ENCODE measurements at places on chromosomes 1 and 21.

DNA sequence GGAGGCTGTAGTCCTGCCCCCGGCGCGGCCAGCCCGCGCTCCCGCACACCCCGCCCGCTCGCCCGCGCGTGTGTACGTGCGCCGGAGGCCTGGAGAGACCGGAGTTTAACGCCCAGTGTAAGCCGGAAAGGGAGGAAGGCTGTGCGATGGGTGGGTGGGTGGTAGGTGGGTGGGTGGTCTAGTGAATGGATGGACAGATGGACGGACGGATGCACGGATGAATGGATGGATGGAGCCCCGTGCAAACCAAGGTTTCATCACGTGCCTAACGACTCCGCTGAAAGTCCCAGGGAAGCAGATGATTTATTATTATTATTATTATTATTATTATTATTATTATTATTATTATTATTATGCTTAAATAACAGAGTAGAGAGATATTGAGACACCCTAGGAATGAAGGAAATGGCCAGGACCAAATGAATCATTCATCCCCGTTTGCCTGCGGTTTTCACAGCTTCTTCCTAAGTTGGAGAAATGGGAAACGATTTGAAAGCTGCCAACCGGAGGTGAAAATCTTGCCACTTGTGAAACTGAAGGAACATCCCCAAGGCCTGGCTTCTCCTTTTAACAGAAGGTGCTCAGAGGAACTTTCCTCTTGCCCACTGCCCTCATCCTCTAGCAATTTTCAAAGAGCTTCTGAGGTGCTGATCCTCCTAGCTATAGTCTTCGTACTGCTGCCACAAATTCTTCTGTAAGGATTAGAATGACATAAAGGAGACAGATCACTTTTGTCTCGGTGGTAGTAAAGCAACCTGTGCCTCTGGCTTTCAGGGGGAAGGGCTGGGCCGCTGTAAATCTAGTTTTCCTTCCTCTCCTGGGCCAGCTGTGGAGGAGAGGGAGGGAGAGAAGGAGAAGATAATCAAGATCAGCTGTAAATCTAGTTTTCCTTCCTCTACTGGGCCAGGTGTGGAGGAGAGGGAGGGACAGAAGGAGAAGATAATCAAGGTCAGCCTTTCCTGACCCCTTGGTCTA, 648 bp upstream of the RGS7 start:
- no peak for DNase-seq

DNA sequence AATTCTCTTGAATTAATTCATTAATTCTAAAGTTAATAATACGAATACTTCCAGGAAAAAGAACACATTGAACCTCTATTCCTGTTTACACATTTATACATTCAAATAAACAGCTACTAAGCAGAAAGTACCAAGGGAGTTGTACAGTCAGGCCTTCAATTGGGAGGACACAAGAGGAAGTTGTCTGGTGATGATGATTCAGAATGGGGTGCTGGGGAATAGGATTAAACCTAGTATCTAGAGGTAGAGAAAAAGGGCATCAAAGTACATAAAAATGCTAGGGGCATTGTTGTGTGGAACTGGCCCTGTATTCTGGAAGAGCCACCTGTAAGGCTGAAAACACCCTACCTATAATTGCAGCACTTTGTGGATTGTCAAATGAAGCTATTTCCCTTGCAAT, 71.7 kb upstream of the MROH9 start:
- no peak for DNase-seq

GRCh38 chr1:59750328-59751003, 64.3 kb upstream of the HOOK1 start:
- DNase-seq = no peak

GRCh38 chr1:45093334-45093733, 81.3 kb downstream of the UROD start:
- no peak for DNase-seq

DNA sequence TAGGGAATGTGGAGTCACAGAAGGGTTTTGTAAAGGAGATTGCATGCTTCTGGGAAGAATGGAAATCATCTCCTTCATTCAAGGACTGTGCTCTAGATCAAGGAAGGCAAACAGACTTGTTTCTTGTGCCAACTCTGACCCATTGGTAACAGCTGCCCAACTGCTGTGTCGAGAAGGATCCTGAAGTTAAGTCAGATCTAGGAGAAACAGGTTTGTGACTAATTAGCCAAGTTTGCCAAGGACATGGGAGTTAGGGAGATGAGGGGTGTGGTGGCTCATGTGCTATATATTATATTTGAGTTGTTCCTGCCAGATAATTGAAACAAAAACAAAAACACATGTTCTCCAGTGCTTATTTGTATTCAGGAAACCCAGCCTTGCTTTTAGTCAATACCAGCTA, 251.2 kb upstream of the USP24 start:
- DNase-seq = no peak

GRCh38 chr1:246691622-246692495, 32.4 kb upstream of the SCCPDH start:
- DNase-seq = no peak

DNA sequence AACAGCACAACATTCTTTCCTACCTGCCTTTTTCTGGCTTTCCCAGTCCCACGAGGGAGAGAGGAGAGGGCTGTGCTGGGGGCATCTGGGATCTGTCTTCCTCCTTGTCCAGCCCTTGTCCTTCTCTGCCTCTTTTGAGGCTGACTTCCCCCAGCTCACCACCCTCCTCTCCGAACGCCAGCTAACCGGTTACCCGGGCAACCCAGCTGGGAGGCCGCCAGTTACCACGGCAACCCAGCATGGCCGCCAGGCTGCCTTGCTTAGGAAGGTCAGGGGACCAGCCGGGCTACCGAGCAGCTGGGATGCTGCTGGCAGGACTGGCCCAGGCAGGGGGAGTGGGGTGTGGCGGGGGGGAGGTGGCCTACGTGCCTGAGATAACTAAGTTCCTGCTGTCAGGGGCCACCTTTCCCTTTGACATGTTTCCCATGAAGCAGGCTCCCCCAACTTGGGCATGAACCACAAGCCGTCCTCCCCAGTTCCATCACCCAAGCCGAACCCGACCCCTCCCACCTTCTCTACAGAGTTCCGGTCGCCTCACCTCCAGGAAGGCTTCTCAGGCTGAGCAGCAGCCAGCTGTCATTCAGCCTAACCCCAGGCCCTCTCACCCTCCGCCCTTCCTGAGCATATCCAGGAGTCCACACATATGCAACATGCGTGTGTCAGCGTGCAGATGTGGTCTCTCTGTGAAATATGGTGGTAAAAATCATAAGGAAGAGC, 8.7 kb downstream of the PLEKHA6 start:
- DNase-seq = no peak

DNA sequence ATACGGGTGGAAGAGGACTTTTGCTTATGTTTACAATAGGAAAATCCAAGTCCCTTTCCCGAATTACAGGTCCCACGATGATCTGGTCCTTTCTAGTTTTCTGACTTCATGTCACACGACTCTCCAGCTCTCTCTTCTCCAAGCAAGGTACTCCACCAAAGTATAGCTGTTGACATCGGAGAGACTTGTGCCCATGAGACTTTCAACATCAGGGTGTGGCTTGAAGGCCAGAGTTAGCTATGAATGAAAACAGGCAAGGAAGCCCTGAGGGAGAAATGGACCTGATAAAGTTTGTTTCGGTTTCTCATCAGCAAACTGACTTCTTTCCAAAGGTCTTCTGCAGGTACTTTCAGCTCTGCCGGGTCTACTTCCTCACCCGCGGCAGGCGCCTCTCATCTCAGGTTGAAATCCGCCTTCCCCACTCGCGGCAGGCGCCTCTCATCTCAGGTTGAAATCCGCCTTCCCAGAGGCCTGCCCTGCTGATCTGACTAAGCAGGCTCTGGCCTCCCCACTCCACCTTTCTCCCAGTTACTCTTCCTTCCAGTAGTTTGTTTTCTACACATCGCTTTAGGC, 2.1 kb upstream of the PER3 start:
- no peak for DNase-seq

DNA sequence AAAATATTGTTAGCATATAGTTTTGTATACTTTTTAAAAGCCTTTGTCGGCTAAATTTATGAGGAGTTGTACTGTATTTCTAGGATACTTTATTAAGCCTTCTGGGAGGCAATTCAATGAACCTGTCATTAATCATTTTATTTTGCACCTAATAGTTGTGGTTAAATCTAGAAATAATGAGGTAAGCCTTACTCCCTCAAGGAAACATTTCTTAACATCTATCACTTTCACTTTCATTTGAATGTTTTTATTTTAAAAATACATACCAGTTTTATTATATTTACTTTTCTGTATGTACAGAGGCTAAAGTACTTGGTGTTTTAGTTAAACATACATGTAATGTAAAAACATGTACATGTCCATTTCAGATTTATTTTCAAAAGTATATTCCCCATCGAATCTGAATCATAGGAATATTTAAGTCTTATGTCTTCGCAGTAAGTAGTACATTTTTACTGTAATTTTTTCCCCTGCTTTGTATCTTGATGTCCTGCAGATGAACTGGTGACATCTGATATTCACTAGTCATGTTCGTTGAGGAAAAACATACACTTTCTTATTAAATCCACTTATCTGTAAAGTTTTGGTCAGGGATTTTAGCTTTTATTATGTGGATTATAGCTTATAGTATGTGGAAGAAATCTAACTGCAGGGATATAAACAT, 82.8 kb downstream of the DISP1 start:
- no peak for DNase-seq

DNA sequence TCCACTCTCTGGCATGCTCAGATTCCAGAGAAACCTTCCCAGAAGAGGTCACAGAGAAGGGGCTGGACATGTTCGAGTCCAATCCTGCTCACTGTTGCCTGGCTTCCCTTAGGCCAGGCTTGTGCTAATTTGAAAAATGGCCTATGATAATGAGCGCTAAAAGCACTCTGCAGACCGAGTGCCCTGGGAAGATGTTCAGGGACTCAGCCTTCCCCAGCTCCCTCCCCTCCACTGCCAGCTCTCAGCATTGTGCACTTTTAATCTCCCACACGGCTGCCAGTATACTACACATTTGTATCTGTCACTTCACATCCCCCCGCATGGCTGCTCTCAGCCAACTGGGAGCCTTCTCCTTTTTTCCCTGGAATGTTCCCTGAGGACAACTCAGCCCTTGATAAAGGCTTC, 24.1 kb downstream of the FAM163A start:
- DNase-seq = no peak

DNA sequence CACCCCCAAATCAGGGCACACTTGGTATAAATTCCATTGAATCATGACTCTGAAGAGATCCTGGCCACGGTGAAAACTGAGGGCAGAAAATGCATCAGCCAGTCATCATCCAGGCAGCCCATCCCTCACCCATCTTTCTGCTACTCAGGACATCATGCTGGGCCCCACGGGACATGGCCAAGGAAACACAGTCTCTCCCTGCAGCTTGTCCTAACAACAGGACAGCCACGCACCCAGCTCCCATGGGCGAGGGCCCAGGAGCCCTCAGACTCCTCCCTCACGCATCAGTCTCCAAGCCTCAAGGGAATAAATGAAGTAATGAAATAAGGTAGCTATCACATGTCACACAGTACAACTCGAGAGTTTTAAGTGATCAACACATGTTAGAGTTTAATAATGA, 37.8 kb downstream of the ELK4 start:
- DNase-seq = no peak

GRCh38 chr1:203424861-203425662, 50.5 kb upstream of the PRELP start:
- no peak for DNase-seq

DNA sequence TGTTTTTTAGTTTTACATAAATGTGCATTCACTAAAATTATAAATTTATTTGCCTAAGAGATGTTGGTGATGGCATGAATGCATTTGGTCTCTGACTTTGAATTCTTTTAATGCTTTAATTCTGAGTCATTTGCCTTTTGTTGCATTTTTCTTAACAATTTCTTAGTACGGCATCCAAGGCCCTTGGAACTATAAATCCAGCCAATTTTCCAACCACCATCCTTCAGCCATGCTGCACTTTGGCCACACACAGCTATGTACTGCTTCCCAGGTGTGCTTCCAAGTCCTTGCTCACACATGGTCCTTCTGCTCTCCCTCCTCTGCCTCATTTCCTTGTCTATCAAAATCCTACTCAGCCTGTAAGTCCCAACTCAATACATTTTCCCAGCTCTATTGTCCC, 161.0 kb downstream of the DHRS3 start:
- DNase-seq = no peak

GRCh38 chr1:222105393-222105737, 363.5 kb upstream of the DUSP10 start:
- no peak for DNase-seq

DNA sequence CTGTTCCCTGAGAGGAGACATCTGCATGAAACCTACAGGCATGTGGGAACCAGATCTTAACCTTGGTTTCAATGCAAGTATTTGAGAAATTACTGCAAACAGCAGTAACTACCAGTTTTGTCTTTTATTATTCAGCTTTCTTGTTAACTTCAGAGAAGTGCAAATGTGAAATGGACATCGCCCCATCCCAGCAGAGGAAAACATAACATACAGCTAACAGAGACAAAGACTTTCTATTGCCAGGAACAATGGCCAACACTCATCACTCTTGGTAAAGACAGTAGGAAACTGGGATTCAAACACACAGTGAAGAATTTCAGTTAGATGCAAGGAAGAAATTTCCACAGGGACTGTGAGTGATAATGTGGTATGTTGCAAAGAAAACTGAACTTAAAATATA, 115.1 kb downstream of the SLC30A10 start:
- no peak for DNase-seq

GRCh38 chr1:50415235-50416149, 7.8 kb downstream of the DMRTA2 start:
- no peak for DNase-seq

- DNase-seq = no peak
Measured at GRCh38 chr1:59404796-59405195, 107.9 kb downstream of the FGGY start.

DNA sequence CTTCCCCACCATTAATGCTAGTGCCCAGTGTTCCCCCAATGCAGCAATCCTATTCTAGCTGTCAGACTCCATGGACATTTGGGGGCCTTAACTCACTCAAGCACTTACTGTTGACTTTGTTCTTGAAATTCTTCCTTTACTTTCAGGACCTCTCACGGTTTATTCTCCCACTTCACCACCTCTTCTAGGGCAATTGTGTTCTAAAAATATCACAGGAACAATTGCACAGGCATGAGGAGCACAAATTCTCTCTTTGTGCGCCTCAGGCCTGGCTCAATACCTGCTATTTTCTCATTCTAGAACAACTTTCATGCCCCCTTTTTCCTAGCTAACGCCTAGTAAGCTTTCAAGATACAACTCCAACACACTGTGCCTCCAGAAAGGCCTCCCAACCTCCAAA, 7.3 kb downstream of the MAB21L3 start:
- DNase-seq = no peak
